ENCODE measurements at places on chromosomes 13 and 19.

GRCh38 chr13:44389876-44390275 lies 16.3 kb downstream of the SERP2 start:
- DNase-seq: no peak

DNA sequence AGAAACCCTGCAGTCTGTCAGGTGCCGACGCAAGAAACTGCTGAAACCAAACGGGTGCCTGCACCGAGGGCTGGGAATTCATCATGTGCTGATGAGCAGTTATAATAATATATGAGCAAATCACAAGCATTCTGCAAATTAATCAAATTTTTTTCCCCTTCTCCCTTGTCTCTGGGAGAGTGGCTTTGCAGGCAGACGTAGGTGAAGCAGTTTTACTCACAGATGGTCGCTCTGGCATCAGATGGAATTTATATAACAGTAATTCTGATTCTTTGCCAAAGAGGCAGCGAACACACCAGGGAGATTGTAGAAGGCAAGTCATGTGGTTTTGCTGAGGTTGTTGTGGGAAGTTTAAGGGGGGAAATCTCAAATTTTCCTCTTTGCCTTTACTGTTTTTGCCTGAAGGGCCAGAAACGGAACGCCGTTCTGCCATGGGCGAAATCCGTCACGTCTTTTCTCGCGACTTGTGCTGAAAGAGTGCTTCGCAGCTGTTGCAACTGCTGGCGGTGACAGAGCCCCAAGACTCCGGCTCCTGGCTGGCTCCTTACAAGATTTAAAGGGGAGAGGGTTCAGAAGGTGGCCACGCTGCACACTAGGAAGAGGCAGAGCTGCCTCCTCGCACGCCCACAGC lies 320.1 kb downstream of the ZNF536 start:
- no peak for DNase-seq

- DNase-seq: no peak
These were observed 1.1 kb upstream of the ZNF226 start for GRCh38 chr19:44163789-44164188.

GRCh38 chr19:30167206-30167868 lies 204.8 kb upstream of the ZNF536 start:
- no peak for DNase-seq

- DNase-seq: no peak
These were observed 3.9 kb downstream of the CD209 start for GRCh38 chr19:7743425-7743841.

GRCh38 chr13:101880581-101880980 lies 428.1 kb downstream of the ITGBL1 start:
- DNase-seq: no peak

- DNase-seq: no peak
These were observed 93.9 kb downstream of the GNG7 start for GRCh38 chr19:2608602-2608922.

- DNase-seq: no peak
These were observed 1315.4 kb downstream of the PCDH9 start for GRCh38 chr13:65914716-65915115.

GRCh38 chr13:74194846-74195245 lies 60.6 kb upstream of the KLF12 start:
- DNase-seq: no peak

GRCh38 chr19:47633517-47633916 lies 24.6 kb downstream of the BICRA start:
- DNase-seq: no peak

GRCh38 chr13:98216135-98216565 lies 39.1 kb upstream of the RNF113B start:
- no peak for DNase-seq

GRCh38 chr13:24716011-24716410 lies 35.8 kb downstream of the ATP12A start:
- no peak for DNase-seq

GRCh38 chr19:1409204-1410005 lies 2.0 kb downstream of the DAZAP1 start:
- no peak for DNase-seq

GRCh38 chr13:29452773-29453616 lies 142.5 kb downstream of the SLC7A1 start:
- DNase-seq: no peak

DNA sequence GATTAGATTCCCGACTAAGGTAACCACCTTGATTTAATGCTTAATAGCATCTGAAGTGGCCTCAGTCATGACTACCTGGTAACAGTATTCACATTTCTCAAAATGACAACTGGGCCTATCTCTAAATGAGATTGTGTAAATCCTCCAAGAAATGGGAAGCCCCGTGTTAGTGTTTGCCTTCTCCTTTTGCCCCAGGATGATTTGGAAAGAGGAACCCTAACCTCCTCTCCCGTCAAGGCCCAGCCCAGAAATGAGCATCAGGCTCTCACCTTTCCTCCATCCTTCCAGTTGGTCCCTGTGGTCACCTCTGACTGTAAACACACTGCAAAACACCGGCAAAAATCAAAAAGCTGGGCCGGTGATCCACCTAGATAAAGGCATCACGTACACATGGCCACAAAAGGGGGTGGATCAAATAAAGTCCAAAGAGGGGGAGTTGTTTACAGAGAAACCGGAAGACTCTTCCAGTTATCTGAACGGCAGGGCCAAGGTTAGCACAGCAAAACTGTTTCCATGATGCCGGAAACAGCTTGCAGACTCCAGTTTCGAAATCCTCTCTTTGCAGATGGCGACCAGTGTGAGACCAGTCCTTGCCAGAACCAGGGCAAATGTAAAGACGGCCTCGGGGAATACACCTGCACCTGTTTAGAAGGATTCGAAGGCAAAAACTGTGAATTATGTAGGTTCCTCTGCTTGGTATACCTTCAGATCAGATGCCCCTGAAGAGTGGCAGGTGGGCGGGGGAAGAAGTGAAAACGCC lies 16.4 kb downstream of the F10 start:
- DNase-seq: no peak

- DNase-seq: no peak
These were observed 254.7 kb upstream of the SGCG start for GRCh38 chr13:22925881-22926747.

GRCh38 chr19:2149980-2150793 lies 1.2 kb downstream of the AP3D1 start:
- DNase-seq: no peak

GRCh38 chr13:72792640-72793039 lies 10.7 kb downstream of the PIBF1 start:
- DNase-seq: no peak

GRCh38 chr19:31500197-31500830 lies 151.1 kb upstream of the TSHZ3 start:
- DNase-seq: no peak

GRCh38 chr13:30142486-30143211 lies 164.7 kb downstream of the KATNAL1 start:
- DNase-seq: no peak

DNA sequence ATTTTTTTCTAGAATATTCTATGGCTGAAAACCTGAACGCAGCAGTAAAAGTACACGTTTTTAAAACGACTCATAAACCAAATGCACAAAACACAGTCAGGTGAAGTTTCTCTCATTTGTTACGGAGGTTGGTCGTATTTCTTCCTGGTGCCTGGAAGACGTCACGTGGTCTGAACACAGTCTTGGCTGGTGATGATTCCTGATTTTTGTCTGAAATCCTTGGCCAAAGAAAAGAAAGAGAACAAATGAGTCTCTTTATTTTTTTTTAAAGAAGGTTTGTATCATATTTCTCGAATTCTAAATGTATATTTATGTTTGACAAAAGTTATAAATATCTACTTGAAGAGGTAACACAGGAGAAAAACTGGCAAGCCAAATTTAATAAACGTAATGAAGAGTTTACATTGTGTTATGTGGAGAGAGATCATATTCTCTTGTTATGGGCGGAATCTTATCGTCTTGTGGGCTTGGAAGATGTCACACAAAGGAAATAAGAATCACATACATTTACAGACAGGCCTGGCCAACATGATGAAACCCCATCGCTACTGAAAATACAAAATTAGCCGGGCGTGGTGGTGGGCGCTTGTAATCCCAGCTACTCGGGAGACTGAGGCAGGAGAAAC lies 10.0 kb upstream of the PNMA8A start:
- no peak for DNase-seq

DNA sequence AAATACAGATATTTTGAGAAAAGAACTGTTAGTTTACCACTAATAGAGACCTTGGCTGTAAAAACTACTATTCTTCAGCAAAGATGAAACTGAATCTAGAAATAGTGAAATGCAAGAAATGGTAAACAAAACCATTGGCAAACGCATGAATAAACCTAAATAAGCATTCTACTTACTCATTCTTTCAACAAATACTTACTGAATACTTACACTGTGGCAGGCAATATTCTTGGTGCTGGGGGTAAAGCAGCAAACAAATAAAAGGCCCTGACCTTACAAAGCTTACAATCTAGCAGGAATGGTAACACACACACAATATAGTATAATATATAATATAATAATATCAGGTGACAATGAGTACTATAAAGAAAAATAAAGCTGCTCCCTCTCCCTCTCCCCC lies 38.7 kb downstream of the KATNAL1 start:
- DNase-seq: no peak

- DNase-seq: no peak
These were observed 671.0 kb downstream of the SLITRK1 start for GRCh38 chr13:83211301-83211700.

- DNase-seq: no peak
These were observed 5.3 kb downstream of the SBNO2 start for GRCh38 chr19:1168572-1169410.

DNA sequence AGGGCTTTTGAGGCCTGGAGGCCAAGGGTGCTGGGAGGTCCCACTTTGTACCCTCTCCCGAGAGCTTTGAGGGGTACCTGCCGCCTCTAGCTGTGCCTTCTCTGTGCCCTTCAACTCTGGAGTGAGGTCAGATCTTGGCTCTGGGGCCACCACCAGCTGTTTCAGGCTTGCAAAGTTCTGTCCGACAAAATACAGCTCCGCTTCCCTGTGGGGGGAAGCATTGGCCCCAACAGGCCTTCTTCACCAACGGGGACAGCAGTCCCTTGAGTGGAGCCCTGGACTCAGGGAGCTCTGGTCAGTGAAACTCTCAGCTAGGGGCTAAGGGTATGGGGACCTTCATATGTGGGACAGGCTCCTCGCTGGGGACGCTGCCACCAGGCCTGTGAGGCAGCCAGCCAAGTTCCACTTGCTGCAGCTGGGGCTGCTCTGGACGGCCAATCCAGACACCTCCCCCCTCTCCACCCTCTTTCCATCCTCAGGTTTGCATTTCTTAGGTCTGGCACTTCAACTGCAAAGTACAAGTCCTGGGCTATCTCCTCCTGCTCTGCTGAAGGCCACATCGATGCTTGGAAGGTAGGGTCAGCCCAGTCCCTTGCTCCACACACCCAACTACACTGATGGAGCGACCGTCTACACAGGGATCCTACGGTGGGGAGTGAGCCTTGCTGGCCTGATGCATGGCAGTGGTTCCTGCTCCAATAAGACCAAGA lies 46.8 kb downstream of the C13orf46 start:
- no peak for DNase-seq

- no peak for DNase-seq
These were observed 306 bp downstream of the SUGT1 start for GRCh38 chr13:52652980-52653303.

DNA sequence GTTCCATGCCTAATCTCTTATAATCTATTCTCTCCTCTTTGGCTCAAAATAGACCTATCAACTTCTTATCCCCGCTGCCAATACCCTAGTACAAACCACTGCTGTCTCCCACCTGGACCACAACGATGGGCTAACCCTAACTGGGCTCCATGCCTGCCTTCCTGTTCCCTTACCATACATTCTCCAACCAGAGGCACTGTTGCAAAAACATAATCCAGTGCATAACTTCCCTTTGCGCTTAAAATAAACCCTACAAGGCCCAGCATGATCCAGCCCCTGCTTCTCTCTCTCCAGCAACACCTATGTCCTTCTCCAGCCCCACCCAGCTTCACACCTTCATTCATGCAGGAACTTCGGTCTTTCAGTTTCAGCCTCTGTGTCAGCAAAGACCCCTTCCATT lies 27.4 kb upstream of the CEBPA start:
- no peak for DNase-seq

DNA sequence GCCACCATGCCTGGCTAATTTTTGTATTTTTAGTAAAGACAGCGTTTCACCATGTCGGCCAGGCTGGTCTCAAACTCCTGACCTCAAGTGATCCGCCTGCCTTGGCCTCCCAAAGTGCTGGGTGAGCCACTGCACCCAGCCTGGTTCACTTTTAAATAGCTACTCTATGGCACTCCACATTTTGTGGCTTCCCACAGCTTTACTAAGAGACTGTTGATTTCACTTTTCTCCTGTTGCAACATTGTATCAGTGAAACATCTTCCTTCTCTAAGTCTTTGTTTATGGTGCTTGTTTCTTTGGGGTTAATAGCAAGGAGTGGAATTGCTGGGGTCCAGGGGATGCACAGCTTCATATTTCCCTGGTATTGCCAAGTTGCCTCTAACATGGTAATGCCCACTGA lies 12.3 kb downstream of the TMEM38A start:
- DNase-seq: no peak

DNA sequence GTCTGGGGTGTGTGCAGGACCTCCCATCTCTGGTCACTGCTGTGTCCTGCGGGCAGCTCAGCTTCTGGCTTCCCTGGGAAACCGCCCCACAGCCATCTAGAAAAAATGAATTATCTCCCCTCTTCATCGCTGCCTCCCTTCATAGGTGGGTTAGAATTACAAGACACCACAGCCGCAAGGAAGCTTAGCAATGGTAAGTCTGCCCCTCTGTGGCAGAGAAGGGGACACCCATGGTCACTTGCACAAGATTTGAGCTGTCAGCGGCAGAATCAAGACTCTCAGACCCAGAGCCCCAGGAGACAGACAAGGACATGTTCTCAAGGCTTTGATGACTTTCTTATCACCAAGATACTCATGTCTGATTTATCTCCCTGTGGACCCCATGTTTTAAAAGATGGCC lies 110.8 kb upstream of the PABPC3 start:
- no peak for DNase-seq

DNA sequence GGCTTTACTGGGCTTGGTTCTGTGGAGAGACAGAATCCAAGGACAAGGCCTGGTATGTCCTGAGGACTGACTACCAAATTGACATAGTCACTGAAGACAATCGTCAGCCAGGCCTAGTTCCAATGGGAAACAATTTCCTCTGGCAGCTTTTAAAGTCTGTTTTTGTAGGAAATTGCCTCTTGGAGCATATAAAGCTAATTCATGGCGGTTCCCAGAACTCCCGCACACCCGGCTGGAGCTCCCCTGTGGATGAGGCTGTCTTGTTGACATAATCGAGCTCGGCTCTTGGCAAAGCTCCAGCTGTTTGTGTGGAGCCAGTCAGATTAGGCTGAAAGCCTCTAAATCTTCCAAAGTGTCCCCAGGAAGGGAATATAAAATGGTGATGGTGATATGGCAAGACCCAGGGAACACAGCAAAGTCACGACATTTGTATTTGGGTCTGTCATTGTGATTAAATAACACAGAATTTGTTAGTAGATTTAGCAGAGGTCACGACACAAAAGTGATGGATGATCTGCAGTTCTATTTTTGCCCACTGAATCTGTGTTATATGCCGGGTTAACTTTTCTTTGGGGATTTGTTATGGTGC lies 395.0 kb downstream of the PCDH9 start:
- DNase-seq: no peak

GRCh38 chr13:45490068-45490467 lies 25.3 kb downstream of the COG3 start:
- DNase-seq: no peak

- no peak for DNase-seq
These were observed 300.2 kb downstream of the DCLK1 start for GRCh38 chr13:35830850-35831450.
